ENCODE measurements at places on chromosomes 16 and 17. TPM values are rescaled to one million over a fixed set of nuclear protein-coding genes. Genes with fewer than 3 reads are reported as not detected.

C17orf50 gene
- not detected for total RNA-seq

GRCh38 chr17:39231591-39232551 is 6.1 kb upstream of the STAC2 start:
- peak; percentile 70 for DNase-seq

- no peak for DNase-seq
Measured at GRCh38 chr16:185691-186090, 5.4 kb downstream of the HBQ1 start.

DNA sequence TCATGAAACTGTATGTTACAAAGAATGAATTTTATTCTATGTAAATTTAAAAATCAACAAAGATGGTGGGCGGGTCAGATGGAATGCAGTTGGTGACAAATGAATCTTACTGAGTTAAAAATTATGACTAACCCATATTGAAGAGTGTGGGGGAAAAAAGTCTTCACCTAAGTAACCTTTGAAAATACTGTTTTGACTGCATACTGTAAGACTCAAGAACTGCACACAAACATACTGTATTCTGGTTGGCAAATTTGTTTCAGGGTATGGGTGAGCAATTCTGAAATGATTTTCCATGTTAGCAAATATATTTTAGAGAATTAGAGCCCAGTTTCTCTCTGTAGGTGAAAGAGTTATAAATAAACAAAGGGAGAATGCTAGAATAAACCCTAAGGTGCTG is 153.7 kb upstream of the KCNJ18 start:
- DNase-seq: no peak

KRT24 gene
- total RNA-seq: not detected

ZG16B gene
- total RNA-seq: 4.5 TPM

- DNase-seq: peak; percentile 82
Measured at GRCh38 chr17:82874011-82874835, 34.4 kb upstream of the ZNF750 start.

GRCh38 chr16:27690608-27691007 is 140.7 kb downstream of the KATNIP start:
- no peak for DNase-seq

EFCAB13 gene
- 13.0 TPM for total RNA-seq

BTBD17 gene
- not detected for total RNA-seq

CCL14 gene
- 20.7 TPM for total RNA-seq

- DNase-seq: no peak
Measured at GRCh38 chr17:7224110-7224509, 4.4 kb downstream of the ACADVL start.

- DNase-seq: no peak
Measured at GRCh38 chr16:10745841-10746240, 2.2 kb downstream of the NUBP1 start.

SRL gene
- total RNA-seq: 1.4 TPM

HOXB2 gene
- total RNA-seq: 5.6 TPM

GRCh38 chr17:43832168-43832975 is 574 bp downstream of the MPP3 start:
- peak; percentile 69 for DNase-seq

DNA sequence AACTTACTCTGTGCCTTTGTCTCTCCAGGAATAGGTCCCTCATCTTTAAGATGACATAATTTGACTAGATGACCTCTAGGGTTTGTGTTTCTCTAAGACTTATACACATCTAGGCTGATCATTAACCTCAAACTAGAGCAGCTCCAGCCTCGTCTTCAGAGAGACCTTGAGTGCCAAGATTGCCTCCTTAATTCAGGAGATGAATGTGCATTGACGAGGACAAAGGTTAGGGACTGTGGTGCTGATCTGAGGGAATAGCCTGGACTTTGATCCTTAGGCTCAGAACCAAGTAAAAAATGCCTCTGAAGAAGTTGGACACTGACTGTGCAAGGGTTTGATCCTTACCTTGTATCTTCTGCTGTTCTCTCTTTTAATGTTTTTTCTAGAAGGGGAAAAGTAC is 17.2 kb upstream of the ASIC2 start:
- DNase-seq: no peak

DNA sequence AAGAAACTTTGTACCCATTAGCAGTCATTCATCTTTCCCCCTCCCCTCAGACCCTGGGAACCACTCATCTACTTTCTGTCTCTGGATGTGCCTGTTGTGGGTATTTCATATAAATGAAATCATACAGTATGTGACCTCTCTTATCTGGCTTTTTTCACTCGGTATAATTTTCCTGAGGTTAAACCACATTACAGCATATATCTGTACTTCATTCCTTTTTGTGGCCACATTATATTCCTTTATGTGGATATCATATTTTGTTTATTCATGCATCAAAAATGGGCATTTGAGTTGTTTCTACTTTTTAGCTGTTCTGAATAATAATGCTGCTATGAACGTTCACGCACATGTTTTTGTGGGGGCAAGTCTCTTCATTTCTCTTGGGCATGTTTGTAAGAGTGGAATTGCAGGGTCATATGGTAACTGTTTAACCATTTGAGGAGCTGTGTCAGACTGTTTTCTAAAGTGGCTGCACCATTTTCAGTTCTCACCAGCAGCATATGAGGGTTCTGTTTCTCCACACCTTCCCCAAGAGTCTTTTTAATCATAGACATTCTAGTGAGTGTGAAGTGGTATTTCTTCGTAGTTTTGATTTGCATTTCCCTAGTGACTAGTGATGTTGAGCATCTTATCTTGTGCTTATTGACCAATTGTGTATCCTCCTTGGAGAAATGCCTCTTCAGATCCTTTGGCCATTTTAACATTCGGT is 3.8 kb downstream of the SNX29 start:
- no peak for DNase-seq

SNAI3 gene
- 6.1 TPM for total RNA-seq

GRCh38 chr17:33234930-33235685 is 58.0 kb downstream of the ASIC2 start:
- DNase-seq: no peak

EFNB3 gene
- 1.6 TPM for total RNA-seq

PTGES3L gene
- 0.27 TPM for total RNA-seq

Data from lower lobe of right lung (tissue), 2 donors.